Inflammatory macrophage (primary cell): ENCODE measurements at places on chromosomes 1 and 21.
A peak's percentile ranks its signal among the peaks of the same experiment; 100 is the strongest.

DNA sequence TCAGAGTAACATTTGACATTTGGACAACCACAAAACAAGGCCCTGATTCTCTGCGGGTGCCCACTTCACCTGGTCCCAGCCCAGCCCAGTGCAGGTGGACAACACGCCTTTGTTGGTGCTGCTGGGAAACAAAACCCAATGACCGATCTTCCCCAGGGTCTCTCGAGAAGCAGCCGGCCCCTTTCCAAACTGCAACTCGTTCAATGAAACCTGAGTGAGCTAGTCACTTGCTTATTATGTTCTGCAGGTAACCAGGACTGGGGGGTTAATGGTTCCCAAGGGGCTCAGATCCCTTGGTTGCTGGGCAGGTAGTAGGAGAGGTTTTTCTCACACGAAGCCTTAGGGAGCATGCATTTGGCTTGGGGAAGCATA is 42.9 kb downstream of the ABCG1 start:
- no peak for DNase-seq

DNA sequence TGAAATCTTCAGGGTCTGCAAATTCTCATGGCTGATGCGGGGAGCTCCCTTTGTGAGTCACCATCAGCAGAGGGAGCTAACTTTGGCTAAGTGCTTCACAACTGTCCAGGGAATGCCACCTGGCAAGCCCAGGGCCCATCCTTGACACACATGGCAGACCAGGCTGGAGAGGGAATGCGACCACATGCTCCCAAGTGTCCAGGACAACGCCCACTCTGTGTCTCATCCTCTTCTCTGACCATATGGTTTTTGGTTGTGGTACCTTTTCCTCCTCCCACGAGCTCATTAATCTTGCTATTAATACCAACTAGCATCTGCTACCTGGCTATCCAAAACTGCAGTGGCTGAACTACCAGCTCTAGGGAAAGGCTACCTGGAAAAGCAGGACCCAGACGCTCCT is 37.1 kb upstream of the CLSTN1 start:
- DNase-seq = no peak

- DNase-seq = peak; percentile 29
Observed at GRCh38 chr21:43865540-43866259, 677 bp downstream of the AGPAT3 start.

DNA sequence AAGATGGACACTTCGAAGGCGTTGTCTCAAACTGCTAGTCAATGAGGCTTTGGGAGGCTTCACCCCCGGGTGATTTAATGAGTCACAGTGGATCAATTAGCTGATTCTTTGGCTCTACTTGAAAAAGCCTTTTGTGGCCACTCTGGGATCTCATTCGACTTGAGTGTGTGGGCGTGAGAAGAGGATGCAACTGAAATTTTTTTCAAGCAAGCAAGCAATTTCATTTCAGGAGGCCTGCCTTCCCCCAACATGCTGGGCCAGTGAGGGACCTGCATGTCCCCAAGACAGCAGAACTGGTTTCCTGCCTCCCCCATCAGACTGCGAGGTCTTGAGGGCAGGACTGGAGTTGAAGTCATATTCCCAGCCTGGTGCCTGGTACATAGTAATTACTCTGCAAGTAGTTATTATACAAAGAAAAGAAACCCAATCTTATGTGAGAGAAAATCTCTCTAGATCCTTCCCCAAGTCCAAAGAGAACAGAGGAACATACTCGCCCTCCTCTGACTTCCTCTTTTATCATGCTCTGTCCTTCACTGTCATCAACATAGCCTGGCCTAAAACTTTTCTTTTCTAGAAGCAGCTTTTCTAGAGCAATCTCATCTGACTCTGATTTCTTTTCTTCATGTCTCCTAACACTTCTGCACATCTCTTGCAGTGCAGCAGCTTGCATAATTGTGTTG is 22.7 kb downstream of the SYT6 start:
- DNase-seq = peak; percentile 56

- DNase-seq = no peak
Observed at GRCh38 chr1:159141584-159142390, 29.6 kb upstream of the CADM3 start.

- DNase-seq = peak; percentile 54
Observed at GRCh38 chr1:156539818-156540355, 32.5 kb downstream of the IQGAP3 start.

GRCh38 chr1:184425449-184426277 is 38.8 kb downstream of the C1orf21 start:
- no peak for DNase-seq

- DNase-seq = no peak
Observed at GRCh38 chr1:203442821-203443220, 32.8 kb upstream of the PRELP start.

DNA sequence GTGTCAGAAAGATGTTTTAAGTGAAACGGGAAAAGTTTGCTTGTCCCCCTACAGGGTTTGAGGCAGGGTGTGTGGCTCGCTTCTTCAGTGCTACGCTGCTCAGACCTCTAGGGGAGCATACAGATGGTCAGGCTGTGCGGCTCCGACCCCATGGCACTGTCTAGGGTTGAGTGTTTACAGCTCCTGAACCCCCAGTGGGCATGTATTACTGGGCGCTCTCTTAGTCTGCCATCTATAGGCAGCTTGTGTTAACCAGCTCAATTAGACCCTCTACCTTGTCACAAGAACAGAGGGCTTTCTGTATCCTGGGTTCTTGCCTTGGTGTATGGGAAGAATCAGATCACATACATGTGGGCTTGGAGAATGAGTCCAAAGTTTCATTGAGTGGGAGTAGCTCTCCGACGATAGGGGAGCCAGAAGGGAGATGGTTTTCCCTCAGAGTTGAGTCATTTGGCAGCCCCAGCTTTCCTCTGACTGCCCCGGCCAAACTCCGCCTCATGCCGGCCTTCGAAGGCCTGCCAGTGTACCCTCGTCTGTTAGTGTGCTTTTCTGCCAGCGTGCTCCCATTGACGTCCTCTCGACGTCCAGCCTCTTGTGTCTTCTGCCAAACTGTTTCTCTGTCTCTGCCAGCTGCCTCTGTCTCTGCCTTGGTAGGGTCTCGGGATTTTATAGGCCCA is 38.6 kb upstream of the ADGRL4 start:
- no peak for DNase-seq

GRCh38 chr1:116564426-116564825 is 6.4 kb downstream of the CD58 start:
- DNase-seq = no peak

DNA sequence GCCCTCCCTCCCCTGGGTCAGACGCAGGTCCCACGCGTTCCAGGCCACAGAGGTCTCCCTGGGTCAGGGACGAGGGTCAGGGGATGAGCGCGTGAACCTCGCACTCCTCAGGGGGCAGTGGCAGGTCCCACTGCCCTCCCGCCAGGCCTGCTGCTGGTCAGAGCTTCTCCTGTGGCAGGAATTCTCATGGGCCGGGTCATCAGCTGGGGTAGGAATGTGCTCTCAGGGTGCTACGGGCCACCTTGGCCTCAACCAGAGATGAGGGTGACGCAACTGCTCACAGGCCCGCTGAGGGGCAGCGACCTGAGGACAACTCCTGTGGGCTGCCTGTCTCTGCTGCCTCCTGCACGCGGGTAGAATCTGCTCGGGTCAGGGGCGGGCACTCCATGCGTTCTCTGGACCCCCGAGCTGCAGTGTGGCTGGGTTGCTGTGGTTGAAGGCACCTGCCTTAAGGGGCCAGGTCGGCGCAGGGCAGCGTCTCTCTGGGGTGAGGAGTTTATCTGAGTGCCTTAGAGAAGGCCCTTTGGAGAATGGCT is 128.8 kb downstream of the PRDM16 start:
- no peak for DNase-seq

DNA sequence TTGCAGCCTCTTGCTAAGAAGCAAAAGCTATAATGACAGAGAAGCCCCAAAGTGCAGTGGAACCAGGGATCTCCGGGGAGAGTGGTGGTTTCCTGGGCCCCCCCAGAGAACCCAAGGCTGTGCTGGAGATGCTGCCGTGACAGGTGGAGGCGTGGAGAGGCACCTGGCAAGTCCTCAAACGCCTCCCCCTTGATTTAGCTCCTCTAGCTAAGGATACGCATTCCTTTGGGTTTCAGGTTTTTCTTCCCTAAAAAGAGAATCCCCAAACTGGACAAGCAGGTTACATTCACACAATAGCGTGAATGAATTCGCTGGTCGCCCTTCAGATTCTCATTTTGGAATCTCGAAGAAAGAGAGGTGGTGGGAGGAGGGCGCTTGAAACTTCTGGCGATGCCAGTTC is 853 bp upstream of the ATP1A1 start:
- no peak for DNase-seq

DNA sequence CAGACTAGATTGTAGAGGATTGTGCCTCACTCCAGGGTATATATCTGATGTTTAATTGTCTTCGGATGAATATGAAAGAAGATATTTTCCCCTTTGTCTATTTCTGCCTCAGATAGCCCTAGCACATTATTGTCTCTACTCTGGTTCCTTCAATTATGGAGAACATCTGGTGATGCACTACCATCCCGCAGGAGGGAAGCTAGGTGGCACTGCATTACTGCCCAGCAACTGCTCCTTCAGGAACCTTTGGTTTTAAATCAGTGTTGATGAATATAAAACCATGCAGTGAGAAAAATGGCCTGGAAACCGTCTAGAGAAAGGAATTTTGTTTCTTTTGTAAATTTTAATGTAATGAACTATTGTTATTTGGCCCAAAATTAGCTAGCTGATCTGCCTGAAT is 68.5 kb downstream of the GPR88 start:
- DNase-seq = peak; percentile 73

GRCh38 chr1:214439352-214440119 is 111.9 kb downstream of the PTPN14 start:
- DNase-seq = no peak

GRCh38 chr1:184014271-184014670 is 23.3 kb downstream of the COLGALT2 start:
- no peak for DNase-seq
